Stimulated activated CD8-positive, alpha-beta memory T cell treated with anti-CD3 and anti-CD28 coated beads, Interleukin-7, amount 100 ng/mL, for 1 hour (primary cell): ENCODE measurements at places on chromosomes 7 and 10.

DNA sequence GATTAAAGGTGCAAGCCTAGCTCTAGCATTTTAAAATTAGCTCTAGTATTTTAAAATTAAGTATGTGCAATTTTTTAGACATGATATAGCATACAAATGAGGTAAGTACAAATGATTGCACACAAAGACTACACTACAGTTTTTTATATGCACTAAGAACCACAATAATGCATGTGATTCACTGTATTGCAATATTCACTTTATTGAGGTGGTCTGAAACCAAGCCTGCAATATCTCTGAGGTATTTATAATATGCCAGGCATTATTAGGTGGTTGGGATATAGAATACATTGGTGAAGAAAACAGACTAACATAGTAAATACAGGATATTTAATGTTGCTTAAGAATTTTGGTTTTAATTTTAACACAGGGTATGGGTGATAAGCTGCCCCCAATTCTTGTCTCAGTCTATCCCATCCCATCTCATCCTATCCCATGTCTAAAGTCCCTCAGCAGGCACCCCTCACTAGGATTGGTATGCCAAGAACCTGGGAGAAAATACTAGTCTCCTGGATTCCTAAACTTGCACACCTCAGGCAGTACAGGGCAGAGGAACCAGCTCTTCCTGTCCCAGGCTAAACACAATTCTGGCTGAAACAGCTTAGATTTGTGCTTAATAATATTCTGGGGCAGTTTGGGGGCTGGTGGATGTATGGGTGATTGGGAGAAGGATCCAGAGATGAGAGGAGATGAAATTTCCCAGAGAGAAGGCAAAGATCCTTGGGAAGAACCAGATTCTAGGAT lies 90.4 kb downstream of the HIPK2 start:
- no peak for DNase-seq

GRCh38 chr10:68135922-68136792 lies 26.9 kb downstream of the MYPN start:
- DNase-seq = no peak

DNA sequence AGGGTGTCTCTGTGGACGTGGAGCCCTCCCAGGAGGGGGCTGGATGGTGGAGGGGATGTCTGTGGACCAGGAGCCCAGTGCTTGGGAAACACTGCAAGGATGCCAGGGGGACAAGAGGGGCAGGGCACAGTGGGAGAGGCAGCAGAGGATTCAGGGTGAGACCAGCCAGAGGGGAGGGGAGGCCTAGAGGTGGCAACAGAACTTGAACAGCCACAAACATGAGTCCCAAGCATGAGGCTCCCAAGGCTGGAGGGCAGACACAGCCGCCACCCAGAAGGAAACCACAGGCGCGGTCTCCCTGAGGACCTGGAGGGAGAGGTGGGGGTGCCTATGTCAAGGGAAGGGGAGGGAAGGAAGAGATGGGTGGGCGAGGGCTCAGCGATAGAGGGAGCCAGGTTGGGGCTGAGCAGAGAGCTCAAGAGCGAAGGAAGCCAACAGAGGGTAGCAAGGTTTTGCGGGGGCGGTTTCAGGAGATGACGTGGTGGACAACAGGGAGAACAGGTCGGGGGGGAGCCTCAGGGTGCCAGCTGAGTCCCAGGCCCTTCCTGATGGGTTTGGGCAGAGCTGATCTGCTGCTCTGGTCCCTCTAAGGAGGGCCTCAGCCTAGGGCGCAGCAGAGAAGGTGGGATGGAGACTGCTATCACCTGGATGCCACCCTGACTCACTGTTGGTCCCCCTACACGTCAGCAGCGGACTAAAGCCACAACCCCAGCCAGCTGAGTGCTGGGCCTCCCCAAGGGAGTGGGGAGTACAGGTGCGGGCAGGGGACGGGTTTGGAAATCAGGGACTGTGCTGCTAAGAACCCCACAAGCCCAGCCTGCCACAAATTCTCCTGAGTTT lies 6.7 kb upstream of the PILRA start:
- DNase-seq = no peak

DNA sequence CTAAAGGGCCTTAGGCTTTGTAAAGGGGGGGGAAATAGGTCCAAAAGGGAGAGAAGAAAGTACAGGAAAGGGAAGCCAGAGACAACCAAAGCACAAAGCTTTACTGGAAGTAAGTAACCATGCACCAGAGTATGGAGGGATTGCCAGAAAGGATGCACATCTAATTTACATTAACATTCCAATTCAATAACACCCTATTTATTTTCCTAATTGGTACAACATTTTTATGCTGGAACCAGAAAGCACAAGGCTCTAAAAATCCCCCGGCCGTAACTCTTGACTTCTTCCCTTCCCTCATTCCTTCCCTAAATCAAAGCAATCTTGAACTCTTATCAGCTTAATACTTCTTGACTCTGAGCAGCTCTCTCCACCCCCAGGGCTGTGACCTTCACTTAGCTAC lies 400.0 kb upstream of the CELF2 start:
- DNase-seq = no peak

DNA sequence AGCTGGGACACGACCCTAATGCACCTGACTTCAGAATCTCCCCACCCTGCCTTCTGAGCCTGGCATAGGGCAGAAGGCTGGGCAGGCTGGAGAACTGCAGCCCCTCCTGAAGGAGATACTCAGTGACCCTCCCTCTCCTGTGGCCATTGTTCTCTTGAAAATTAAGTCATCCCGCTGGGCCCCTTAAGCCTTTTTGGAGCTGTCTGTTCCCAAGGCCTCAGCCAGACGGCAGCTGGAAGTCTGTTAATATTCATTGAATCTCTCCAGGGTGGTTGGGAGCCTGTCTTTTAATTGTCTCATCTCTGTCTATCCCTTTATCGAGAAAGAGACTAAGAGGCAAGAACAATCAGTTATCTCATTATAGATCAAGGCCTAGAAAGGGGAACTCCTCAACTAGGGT lies 118.1 kb upstream of the PCBD1 start:
- DNase-seq = no peak

GRCh38 chr7:18337048-18337809 lies 158.3 kb upstream of the HDAC9 start:
- no peak for DNase-seq

DNA sequence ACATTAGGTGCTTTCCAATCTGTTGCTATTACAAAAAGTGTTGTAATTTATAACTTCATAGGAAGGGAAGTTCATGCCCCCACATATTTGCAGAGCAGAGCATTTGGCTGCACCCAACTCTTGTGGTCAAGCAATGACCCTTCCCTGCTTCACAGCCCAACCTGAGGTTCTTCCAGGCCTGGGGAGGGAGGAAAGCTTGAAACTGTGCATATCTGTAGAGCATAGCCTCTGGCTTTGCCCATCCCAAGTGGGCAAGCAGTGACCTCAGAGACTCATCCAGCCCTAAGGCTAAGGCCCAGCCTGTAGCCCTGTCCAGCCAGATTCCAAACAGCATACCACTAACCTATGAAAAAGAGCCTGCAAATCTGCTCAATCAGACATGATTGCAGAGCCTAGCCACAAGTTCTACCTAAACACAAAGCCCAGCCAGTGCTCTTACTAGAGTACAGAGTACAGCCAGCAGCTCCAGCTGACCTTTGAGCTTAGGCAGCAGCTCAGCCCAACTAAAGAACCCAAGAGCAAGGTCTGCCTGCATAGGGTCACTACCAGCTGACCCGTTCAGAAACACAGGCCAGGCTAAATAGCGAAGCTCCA lies 14.4 kb upstream of the GSTK1 start:
- no peak for DNase-seq

DNA sequence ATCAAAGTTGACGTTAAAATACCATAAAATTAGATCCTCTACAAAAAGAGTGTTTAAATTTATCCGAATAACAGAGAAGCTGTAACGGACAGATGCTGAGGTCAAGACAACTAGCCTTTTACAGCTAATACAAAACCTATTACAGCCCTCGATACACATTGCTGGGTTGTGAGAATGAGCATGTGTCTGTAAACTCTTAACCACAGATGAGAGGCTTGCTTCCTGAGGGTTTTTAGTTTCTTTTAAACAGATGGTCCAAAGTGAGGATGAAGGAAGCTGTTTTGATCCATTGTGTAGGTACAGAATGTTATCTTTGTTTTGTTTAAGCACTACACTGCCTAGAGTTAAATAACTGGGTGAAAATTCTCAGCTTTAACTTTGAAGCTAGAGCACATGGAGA lies 578.2 kb downstream of the PARD3 start:
- DNase-seq = no peak

- no peak for DNase-seq
These were observed 89.3 kb downstream of the DOCK4 start for GRCh38 chr7:112116894-112117293.
